ENCODE measurements at places on chromosomes 12 and 14.

DNA sequence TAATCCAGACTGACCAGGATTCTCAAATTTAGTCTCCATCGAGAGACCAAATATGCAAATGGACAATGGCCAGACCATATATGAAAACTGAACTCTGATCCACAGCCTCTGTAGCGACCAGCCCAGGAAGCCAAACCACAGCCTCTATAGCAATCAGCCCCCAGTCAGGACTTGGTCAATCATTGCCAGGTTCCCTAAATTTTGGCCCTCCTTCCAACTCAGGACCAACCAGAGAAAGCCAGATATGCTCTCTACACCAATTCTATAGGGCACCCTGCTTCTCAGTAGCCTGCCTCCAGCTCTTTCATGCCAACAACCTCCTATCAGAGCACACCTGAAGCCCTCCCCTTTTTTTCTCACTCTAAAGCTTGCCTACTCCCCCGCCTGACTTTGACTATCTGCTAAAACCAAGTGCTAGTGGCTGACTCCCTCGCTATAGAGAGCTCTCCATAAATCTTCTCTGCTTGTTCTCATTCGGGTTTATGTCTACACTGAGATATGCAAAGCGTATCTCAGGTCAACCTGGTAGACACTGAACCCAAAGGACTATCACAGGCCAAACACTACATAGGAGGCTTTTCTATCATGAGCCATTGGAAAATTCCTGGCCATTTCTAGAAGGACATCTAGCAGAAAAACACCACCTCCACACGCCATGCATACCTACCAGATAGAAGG lies 110.5 kb upstream of the FUT8 start:
- no peak for DNase-seq

- no peak for DNase-seq
Measured at GRCh38 chr14:100159865-100160533, 554 bp upstream of the DEGS2 start.

DNA sequence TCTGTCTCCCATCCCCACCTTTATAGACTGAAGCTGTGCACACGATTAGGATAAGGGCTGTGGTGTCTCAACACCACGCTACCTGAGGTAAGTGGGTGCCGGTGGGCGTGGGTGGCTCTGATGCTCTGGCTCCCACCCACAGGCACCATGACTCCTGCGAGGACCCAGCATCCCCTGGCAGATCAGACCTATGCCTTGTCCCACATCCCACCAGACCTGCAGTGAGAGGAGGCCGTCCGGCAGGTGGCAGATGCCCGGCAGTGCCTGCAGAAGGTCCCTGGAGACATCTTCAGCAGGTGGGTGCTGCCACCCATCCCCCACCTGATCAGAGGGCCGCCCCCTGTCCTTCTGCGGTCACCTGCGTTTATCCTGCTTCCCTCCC lies 104.4 kb upstream of the PRB2 start:
- DNase-seq, result no peak

DNA sequence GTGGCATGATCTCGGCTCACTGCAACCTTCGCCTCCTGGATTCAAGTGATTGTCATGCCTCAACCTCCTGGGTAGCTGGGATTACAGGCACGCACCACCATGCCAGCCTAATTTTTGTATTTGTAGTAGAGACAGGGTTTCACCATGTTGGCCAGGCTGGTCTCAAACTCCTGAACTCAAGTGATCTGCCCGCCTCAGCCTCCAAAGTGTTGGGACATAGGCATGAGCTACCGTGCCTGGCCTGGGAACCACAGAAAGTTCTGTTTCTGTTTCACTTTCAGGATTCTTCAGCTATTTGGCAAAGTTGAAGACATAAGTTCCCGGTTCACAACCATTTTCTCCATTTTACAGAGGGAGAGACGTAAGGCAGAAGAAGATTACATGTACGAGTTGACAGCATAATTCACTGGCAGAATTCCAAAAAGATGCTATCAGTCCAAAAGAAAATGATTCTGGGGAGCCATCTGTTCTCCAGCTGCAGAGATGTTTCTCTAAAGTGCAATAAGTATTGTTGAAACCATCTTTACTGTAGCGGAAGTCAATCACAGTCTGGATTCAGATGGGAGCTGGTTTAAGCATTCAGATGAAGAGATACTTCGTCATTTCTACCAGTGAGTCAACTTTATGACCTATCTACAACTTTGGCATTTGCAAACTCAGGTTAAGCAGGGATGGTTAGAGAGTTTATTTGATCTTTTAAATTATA lies 8.1 kb upstream of the RNF34 start:
- DNase-seq, result peak; percentile 48

DNA sequence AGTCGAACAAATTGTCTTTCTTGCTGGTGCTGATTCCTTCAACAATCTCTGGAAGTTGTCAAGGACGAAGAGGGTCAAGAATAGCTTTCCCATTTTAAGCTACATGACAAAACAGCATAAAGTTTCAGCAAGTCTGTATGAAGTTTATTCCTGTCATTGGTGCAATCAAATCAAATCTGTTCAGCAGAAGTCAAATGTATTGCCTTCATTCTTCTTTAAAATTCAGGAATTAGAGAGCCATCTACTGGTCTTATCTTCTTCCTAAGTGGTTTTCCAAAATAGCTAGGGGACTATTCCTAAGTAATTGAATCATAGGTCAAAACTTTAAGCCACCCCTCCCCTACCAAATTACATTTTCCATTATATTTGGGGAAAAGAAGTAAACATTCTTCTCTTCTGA lies 990.2 kb downstream of the GALC start:
- DNase-seq, result no peak

DNA sequence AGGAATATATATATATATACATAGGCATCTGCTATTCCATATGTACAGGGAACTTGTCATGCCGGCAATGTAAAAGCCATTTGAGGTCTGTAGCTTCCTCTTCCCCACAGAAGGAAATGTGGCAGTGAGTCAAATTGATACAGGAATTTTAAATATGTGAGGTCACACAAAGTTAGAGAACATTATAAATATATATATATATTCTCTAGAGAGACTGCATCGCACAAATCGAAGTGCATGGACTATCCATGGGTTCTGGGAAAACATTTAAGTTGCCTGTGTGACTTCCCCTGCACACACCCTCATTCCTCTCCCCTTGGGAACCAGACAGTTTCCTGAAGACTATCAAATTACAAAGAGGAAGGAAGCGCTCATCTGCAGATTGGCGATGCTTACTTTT lies 100.9 kb upstream of the CCDC91 start:
- no peak for DNase-seq

DNA sequence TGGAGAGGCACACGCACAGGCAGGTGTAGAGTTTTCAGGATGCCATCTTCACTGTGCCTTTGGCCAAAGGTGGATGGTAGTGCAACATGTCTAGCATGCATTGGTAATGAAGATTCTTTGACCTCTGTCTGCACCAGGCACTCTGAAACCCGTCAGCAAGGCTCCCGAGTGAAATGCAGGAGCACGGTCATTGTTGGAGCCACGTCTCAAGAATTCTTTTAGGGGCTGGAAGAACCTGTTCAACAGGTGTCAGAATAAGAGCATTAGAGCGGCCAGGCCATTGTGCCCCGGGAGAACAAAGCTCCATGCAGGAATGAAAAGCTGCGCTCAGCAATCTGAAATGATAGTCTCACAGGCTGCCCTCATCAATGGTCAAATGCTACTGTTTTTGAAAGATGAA lies 40.2 kb upstream of the DICER1 start:
- DNase-seq, result peak; percentile 51

DNA sequence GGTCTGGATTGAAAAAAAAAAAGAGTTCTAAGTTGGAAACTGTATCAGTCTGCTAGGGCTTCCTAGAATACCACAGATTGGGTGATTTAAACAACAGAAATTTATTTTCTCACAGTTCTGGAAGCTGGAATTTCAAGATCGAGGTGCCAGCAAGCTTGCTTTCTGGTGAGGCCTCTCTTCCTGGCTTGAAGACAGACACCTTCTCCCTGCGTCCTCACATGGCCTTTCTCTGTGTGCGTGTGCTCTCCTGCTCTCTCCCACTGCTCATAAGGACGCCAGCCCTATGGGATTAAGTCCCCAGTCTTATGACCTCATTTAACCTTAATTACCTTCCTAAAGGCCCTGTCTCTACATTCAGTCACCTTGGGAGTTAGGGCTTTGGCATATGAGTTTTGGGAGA lies 215.5 kb downstream of the PIK3C2G start:
- DNase-seq, result no peak

DNA sequence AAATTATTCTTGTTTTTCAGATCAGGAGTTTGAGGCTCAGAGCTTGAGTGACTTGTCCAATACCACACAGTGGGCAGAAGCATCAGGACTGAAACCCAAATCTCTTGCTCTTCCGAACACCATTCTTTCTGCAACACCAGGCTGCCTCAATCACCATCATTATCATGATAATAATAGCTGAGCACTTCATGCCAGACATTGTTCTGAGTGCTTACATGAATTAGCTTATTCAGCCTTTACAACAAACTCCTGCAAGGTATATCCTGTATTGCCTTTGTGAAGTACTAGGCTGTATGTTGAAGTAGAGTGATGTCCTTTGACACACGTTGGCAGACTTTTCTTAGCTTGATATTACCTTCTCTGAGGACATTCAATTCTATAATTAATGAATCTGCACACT lies 257.4 kb upstream of the ATP2B1 start:
- peak; percentile 13 for DNase-seq

Data from small intestine (tissue), 16 donors.